CD4-positive, alpha-beta T cell treated with Interleukin-4 for 1 hour (primary cell): ENCODE measurements at places on chromosomes 1 and 21.

- DNase-seq, result no peak
These were observed 40.9 kb upstream of the LRRN2 start for GRCh38 chr1:204726478-204726877.

DNA sequence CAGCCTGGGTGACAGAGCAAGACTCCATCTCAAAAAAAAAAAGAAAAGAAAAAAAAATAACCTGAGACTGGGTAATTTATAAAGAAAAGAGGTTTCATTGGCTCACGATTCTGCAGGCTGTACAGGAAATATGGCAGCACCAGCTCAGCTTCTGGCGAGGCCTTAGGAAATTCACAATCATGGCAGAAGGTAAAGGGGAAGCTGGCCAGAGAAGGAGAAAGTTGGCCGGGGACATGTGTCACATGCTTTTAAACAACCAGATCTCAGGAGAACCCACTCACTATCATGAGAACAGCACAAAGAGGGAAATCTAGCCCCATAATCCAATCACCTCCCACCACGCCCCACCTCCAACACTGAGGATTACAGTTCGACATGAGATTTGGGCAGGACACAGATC, 125.3 kb downstream of the DISP1 start:
- no peak for DNase-seq

GRCh38 chr1:154760469-154760933, 109.6 kb downstream of the KCNN3 start:
- DNase-seq, result peak; percentile 76

GRCh38 chr1:5975133-5975880, 16.9 kb downstream of the NPHP4 start:
- DNase-seq, result peak; percentile 63

GRCh38 chr1:32724678-32725614, 22.4 kb upstream of the SYNC start:
- peak; percentile 35 for DNase-seq

- no peak for DNase-seq
These were observed 24.8 kb upstream of the CITED4 start for GRCh38 chr1:40887012-40887378.

- no peak for DNase-seq
These were observed 17.6 kb downstream of the NOS1AP start for GRCh38 chr1:162087111-162087510.

GRCh38 chr1:64756770-64757169, 11.9 kb downstream of the RAVER2 start:
- no peak for DNase-seq

DNA sequence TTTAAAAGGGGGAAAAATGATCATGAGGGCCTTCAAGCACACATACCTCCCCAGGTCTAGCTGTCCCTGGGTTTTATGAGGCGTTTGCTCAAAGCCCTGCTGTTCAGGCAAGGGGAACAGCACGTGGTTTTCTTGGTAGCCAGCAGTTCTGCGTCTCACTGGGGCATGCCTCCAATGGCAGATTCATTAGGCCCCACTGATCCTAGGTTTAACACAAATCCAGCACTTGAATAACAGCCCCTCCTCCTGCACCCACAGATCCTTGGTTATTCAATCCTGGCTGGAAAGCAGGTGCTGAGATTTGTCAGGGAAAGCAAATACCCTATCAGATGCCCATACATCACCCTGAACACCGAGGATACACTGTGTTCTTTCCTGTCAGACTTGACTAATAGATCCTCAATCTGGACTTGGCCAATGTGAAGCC, 106.4 kb downstream of the ZC3H11B start:
- no peak for DNase-seq

DNA sequence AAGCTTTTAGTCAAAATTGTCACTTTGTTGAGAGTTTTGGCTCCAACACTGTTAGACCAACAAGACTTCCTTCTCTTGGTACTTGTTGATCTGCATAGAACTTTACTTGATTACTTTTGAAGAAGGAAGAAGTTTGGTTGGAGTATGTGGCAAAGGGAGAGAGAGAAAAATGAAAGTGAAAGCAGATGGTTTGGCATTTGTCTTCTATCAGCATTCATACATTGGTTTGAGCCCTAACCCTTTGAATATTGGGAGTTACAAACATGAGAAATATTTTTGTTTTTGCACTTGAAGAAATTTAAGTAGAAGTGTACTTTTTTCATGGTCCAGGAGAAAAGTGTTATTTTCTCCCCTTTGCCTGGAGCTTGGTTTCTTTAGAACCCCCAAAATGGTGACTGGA, 169.8 kb downstream of the ADGRL4 start:
- DNase-seq, result peak; percentile 1

GRCh38 chr1:40626383-40626770, 39.1 kb downstream of the RIMS3 start:
- DNase-seq, result no peak

DNA sequence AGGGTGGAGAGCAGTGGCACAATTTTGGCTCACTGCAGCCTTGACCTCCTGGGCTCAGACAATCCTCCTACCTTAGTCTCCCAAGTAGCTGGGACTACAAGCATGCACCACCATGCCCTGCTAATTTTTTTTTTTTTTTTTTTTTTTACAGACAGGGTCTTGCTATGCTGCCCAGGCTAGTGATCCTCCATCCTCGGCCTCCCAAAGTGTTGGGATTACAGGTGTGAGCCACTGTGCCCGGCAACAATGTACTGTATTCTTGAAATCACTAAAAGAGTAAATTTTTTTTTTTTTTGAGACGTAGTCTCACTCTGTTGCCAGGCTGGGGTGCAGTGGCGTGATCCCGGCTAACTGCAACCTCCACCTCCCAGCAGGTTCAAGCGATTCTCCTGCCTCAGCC, 117.5 kb downstream of the SMYD2 start:
- DNase-seq, result no peak

DNA sequence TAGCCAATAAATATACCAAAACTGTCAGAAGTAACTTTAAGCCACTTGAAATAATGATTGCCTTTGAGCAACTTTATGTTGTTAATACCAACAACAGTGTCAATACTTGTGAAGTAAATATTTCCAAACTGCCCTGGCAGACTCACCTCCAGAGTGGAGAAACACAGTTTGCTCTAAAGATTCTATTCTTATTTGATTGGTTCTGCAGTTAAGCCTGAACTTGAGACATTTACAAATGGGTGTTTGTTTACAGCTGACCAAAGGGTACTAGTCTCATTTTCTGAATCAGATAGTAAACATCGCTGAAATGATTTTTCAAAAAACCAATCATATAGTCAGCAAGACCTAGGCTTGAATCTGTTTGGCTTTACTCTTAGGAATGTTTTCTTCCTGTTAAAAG, 1.3 kb upstream of the MYOC start:
- no peak for DNase-seq

DNA sequence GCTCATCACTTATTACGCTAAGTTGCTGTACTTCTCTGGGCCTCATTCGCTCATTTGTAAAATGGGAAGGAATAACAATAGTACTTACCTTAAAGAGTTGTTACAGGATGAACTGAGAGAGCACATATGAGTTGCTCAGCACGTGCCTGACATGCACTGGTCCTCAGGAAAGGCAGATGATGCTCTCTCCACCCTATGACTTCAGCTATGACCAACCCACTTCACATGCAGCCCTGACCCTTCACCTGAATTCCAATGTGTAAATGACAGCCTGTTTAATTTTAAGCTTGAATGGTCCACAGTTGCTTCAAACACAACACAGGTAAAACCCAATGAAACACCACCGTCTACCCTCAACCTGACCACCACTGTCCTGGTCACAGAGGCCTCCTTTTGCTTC, 32.9 kb downstream of the GADD45A start:
- no peak for DNase-seq

DNA sequence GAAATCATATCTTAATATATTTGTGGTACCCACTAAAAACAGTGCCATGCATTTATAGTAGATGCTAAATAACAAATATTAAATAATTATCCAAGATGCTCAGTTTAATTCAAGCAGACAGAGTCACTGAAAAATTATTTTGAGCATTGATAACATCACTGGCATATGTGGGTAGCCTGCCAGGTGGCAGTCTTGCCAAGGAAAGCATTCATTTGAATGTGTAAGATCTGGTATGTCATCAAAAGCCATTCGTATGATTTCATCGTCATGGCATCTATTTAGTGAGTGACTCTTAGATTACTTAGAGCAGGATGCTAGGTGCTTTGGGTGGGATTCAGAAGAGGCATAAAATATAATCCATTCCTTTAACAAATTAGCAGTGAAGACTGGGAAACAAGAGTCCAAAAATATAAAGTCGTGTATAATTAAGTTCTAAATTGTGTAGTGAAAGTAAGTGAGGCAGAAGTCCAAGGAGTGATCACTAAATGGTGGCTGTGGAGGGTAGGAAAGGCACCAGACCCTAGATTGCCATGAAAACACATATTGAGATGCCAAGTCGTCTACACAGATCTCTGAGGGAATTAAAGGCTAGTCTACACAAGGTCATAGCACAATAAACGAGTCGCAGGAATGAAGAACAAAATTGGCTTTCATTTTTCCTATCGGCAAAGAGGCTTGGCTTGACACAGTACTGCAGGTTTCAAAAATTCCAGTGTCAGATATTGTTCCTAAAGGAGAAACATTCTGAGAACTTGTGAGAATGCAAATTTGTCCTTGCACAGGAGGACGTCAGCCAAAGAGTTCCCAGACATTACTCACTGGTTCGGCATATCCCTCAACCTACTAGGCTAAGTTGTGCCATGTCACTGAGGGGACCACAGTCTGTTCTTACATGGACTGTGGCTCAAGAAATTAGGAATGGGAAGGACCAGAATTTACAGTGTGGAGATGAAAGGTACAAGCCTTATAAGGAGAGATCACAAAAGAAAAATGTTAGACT, 130.8 kb downstream of the LYPLAL1 start:
- DNase-seq, result no peak

DNA sequence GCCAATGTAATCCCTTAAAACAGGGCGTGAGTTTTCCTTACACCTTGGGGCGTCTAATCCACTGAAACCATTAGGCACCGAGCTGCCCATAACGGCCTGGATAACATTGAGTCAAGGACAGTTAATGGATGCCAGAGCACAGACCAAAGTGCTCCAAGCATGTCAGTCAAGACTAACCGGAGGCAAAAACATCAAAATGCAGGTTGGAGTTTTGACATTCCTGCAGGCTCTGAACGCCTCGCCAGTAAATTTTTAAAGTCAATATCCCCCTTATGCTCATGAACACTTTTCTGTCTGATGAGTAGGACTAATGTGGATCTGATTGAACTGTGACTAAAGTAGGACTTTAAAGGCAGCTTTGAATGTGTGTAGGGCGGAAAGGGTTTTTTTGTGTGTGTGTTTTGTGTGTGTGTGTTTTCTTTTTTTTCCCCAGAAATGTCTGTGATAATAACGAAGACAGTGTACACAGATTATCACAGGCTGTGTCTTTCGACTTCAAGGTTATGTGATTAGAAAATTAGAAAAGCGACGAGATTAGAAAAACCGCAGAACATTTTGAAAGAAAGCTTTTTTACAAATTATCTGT, 194.2 kb upstream of the PROX1 start:
- no peak for DNase-seq

- DNase-seq, result peak; percentile 46
These were observed 12.6 kb upstream of the OR6N2 start for GRCh38 chr1:158793604-158794003.

DNA sequence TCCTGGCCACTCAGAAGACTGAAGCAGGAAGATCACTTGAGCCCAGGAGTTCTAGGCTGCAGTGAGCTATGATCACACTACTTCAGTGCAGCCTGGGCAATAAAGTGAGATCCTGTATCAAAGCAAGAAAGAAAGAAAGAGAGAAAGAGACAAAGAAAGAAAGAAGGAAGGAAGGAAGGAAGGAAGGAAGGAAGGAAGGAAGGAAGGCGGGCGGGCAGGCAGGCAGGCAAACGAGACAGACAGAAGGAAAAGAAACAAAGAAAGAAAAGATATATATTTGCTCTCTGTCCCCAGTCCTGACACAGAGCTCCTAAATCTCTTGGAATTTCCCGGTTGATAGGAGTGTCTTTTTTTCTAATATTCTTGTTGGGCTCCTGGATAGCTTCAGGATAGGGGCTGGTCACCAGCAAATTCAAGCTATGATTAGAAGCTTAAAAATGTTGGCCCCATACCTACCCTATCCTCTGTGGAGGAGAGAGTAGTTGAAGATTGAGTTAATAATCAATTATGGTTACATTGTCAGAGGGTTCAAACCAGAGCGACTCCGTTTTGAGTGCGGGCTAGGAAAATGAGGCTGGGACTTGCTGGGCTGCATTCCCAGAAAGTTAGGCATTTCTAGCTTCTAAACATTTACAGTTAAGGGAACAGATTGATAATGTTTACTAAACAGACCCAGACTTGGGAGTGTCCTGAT, 3.3 kb upstream of the MIGA1 start:
- no peak for DNase-seq

DNA sequence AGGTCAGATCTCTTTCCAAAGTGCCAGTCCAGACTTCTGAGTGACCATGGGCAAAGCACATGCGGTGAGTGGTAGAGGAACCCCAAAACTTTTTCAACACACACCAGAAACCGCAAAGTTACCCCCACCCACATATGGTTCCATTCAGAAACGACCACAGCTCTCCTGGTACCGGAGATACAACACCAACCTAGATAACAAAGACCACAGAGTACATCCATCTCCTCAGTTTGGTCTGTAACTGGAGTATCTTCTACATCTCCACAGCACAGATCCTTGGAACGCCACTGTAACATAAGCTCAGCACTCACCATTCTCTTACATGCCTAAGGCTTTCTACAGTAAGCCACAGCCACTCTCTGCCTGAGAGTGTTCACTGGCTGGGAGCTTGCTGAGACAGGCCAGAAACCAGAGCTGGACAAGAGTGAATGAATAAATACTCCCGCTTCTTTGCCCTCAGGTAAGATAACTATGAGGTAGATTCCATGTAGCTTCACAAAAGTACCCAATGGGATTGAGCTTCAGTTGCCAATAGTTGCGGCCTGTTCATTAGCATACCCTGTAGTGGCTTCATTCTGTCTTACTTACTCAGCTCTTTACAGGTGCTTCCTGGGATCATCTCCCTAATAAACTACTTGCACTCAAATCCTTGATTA, 81.8 kb downstream of the SMYD3 start:
- DNase-seq, result no peak

DNA sequence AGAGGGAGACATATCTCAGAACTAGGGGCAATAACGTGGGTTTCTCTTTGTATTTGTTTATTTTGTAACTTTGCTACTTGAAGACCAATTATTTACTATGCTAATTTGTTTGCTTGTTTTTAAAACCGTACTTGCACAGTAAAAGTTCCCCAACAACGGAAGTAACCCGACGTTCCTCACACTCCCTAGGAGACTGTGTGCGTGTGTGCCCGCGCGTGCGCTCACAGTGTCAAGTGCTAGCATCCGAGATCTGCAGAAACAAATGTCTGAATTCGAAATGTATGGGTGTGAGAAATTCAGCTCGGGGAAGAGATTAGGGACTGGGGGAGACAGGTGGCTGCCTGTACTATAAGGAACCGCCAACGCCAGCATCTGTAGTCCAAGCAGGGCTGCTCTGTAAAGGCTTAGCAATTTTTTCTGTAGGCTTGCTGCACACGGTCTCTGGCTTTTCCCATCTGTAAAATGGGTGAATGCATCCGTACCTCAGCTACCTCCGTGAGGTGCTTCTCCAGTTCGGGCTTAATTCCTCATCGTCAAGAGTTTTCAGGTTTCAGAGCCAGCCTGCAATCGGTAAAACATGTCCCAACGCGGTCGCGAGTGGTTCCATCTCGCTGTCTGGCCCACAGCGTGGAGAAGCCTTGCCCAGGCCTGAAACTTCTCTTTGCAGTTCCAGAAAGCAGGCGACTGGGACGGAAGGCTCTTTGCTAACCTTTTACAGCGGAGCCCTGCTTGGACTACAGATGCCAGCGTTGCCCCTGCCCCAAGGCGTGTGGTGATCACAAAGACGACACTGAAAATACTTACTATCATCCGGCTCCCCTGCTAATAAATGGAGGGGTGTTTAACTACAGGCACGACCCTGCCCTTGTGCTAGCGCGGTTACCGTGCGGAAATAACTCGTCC, 1.3 kb upstream of the OLIG2 start:
- DNase-seq, result no peak
